Camera-type eye (tissue), 1 donor: ENCODE measurements at places on chromosomes 7 and 10. TPM values are rescaled to one million over a fixed set of nuclear protein-coding genes. Genes with fewer than 3 reads are reported as not detected.

Gene GRM3
- 7.2 TPM for total RNA-seq

Gene C7orf57
- total RNA-seq, result 0.22 TPM

Gene SLC26A5
- 0.71 TPM for total RNA-seq

Gene ACSM6
- total RNA-seq, result not detected

Gene SPDYE1
- not detected for total RNA-seq

Gene PRSS1
- total RNA-seq, result not detected

Gene CREB5
- total RNA-seq, result 40.2 TPM

Gene TMEM273
- 11.9 TPM for total RNA-seq

Gene HMX3
- total RNA-seq, result 1.1 TPM

Gene NAT16
- total RNA-seq, result 0.82 TPM

Gene NXPH1
- total RNA-seq, result 1.6 TPM

Gene ZNF117
- total RNA-seq, result 52.7 TPM

Gene UNC5B
- 10.9 TPM for total RNA-seq
